ENCODE measurements at places on chromosomes 2 and 18.

DNA sequence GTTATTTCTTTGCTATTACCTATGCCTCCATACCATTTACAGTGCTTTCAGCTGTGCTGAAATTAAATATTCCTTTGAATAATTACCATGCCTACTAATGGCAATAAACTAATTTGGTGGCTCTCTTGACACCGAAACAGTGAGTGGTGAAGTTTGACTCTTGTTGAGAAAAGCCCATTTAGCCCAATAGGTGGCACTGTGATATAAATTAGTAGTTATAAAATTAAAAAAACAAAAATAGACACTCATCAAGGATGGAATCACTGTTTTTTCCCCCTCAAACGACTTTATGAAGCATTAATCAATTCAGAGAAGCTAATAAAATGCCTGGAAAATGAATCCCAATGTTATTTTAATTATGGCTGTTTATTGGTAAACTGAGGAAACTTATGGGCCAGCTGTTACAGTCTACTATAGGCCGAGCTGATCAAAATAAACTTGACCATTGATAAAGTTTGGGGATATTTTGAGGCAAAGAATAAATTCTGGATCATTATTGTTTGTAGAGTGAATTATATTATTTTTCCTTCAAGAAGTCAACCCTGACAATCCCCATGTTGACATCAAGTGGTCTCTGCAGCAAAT is 339.6 kb downstream of the TRIB2 start:
- DNase-seq: peak; percentile 26

DNA sequence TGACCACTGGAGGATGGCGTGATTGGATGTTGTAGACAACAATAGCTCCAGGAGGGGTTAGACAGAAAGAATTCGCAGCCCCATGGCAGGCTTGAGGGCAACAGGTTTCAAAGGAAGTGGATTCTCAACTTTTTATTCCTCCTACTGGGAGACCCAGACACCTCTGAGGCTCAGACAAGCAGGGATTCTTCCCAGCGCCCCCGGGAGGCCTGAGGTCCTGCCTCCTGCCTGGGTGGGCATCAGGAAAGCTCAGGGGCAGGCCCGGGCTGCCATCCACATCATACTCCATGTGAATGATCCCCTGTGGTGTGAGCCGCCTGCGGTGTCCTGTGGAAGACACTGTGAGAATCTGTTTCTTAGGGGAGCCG is 203.5 kb downstream of the CYP26B1 start:
- DNase-seq: no peak

DNA sequence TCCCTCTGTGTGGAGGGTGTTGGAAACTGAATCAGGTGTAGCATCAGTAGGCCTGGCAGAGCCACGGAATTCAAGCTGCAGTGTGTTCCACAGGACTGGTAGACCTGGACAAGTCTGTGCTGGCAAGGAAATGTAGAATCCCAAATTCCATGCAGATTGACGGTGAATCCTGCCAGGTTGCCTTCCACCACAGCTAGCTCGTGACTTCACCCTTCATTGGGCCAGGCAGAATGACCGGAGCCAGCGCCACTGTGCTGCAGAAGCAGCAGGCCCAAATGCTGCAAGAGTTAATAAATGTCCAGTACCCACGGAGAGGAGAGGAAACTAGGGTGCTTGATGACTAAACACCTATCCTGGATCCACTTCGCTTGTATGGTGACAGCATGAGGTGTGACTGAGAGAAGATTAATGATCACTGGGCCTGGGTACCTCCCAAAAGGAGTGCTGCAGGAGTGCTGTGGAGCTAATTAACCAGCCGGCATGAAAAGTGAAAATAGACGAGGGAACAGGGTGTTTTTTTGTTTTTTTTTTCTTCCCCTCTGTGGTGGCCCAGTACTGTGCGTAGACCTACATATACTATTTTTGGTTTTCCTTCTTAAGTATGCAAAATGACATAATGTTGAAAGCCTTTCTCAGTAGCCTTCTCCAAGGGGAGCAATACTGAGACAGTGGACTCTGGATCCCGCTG is 122.2 kb downstream of the TANC1 start:
- peak; percentile 11 for DNase-seq

DNA sequence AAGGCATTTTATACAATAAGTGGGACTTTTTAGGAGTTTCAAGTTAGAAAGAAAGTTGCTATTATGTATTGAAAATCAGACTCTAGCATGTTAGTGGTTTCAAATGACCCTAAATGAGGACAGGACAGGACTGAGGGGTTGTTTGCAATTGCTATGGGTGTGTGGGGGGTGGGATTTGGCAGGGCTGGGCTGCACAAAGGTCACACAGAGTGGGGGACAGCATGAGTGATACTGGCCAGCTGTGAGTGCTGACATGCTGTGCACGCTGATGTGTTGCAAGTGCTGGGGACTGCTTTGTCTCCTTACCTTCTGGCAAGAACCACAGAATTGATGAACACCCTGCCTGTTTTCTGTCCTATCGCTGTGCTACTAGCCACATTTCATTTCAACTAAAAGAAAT is 29.8 kb downstream of the RNMT start:
- no peak for DNase-seq

- no peak for DNase-seq
Observed at GRCh38 chr18:67766930-67767329, 250.4 kb upstream of the DSEL start.

All from SW480 (cell line).